NB4 (cell line): ENCODE measurements at places on chromosomes 12 and 14.
A peak's percentile ranks its signal among the peaks of the same experiment; 100 is the strongest.

- no peak for DNase-seq
Measured at GRCh38 chr12:30926243-30927221, at the start of gene TSPAN11. TSPAN11 (plus strand) TSS chr12:30926748; CDS start chr12:30953992, 27,244 bp downstream.

- no peak for DNase-seq
Measured at GRCh38 chr14:72808564-72808963, 85.3 kb downstream of the DPF3 start.

DNA sequence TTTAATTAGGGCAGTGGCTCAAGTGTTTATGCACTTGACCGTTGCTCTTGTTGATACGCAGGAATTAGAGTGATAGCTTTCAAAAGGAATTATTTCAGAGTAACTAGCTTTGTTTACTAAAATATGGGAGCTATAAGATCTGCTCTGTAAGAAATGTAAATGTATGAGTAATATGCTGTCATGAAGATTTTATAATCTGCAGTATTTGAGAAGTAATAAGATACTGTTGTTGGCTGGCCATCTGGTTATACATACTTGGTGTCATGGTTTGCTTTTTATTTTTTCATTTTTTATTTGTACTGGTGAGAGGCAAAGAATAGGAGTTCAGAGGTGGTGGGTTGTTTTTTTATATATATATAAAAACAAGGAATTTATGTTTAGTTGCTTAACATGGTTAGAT is 58.5 kb downstream of the PLXNC1 start:
- no peak for DNase-seq

- no peak for DNase-seq
Measured at GRCh38 chr14:36952689-36953088, 219.7 kb downstream of the SLC25A21 start.

DNA sequence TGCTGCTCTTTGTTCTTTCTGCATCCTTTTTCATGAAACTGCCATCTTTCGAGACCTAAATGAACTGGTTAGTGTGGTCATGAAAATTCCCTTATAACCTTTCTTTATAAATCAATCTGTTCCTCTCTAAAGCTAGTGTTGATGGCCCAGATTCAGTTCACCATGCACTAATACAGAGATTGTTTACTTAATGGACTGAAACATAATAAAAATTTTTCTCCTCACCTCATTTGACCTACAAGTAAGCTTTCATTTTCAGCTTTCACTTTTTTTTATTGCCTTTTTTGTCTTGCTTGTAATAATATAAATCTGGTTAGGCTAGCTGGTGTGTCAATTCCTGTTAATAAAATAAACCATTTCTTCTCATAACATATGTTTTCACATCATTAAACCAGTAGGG is 183.8 kb downstream of the CCDC59 start:
- DNase-seq, result no peak

DNA sequence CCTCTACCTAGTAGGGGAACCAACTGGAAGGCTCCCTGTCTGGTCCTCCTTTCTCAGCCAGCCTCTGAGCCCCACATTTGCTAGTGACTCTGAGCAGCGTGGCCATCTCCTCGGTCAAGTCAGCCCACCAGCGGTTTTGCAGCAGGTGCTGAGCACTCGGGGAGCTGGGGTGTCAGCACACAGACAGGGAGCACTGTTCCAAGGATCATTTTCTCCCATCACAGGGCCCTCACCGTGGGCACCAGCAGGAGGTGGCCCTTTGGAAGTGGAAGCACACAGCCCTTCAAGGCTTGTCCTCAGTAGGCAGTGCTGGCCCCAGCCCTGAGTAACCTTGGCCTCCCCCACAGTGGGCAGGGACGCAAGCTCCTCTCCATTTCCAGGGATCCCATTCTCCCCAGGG is 24.1 kb upstream of the EML1 start:
- DNase-seq, result no peak

DNA sequence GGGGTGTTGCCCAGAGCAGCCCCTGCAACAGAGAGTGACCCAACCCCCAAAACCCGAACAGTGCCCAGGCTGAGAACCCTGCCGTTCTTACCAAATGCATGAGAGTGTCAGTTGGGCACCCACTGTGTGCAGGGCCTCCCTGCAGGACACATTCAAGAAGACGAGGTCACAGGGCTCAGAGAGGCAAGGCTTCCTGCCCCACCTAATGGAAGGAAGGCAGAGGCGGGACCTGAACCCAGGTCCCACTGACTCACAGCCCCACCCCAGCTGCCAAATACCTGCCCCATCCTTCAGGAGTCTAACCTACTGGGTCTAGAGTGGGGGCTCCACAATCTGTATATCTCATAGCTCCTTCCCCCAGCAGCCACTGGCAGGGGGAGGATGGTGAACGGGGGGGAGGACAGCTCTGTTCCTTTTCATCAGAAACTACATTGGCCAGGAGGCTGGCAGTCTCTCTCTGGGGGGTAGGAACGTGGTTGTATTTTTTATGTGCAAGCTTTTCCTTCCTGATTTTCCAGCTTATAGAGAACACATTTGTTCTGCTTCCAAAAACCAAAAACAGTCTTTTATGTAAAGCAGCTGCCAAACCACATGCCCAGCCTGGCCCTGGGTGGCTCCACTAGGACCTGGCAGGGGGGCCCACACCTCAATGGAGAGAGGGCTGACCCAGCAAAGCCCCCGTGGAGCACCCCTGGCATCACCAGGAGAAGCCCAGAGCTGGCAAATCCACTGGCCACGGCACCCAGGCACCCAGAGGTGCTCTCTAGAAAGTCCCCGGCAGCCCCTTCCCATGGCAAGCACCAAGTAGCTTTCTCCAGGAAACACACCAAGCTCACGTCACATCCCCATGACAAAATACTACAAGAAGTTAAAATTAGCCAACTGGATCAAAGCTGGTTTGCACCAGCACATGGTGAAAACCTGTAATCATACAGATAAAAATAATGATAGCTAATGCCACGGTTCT is 17.0 kb downstream of the NCOR2 start:
- DNase-seq, result peak; percentile 66

GRCh38 chr12:99800605-99801004 is 153.1 kb downstream of the GARIN6 start:
- DNase-seq, result no peak

- DNase-seq, result no peak
Measured at GRCh38 chr12:89357297-89357730, 5.0 kb upstream of the DUSP6 start.

DNA sequence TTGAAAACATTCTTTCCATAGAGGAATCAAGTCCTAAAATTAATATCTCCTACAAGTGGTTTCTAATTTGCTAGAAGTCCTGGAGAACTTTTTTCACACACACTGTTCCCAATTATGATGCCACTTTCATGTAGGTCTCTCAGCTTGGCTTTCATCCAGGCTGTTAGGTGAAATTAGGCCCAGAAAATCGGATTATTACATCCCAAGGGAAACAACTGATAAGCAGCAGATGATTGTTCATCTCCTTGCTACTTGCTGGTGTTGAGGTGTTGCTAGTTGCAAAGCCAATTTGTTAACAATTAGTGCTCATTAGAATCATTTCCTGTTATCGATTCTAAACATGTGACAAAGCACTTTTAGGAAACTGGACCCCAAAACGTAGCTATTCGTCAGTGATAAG is 248.0 kb downstream of the PDZRN4 start:
- no peak for DNase-seq

DNA sequence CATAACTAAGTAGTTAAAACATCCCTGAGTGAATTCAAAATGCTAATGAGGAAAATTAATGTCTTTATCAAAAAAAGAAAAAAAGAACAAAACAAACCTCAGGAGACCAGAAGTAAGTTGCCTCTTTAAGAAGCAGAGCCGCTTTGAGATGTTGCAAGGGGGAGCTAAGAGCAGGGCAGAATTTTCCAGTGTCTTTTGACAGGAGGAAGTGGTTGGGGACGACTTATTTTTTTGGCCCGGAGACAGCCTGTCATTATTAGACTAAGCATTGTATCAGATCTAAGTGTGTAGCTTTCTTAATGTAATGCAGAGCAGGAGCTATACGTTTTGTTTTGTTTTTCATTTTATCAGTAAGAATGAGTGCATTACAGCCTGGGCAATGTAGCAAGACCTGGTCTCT is 206.6 kb downstream of the CACNA1C start:
- peak; percentile 79 for DNase-seq

GRCh38 chr12:128974881-128975280 is 121.6 kb downstream of the GLT1D1 start:
- DNase-seq, result no peak

DNA sequence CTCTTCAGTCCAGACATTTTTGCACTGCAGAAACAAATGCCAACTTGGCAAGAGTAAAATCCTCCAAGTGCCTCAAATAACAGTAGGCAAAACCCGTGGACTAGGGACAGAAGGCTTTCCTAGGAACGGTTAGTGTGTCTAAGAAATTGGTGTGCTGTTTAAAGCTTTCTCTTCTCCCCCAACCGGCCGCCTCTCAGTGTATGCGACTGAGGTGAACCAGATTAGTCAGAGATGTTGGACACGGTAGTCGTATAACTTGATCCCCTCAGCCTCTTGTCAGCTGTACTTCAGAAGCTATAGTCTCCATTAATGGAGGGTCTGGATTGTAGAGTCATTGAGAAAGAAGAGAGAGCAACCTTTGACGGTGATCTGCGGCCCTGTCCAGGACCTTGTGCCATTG is 21.7 kb downstream of the PPFIBP1 start:
- DNase-seq, result no peak

- no peak for DNase-seq
Measured at GRCh38 chr14:47425302-47425701, 250.1 kb downstream of the MDGA2 start.

DNA sequence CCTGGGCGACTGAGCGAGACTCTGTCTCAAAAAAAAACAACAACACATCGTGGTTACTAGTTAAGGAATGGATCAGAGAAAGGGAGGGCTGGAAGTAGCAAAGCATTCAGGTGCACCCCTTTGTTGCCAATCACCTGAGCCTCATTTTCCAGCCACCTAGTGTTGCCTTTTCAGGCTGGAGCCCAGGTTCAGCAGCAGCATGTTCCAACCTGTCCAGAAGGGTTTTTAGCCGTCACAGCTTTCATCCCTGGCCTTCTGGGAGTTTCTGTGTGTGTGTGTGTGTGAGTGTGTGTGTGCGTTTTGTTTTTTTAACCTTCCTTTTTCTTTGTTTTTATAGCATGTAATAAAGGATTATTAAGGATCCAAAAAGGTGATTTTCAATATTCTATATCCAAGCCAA is 121.1 kb upstream of the ATF1 start:
- DNase-seq, result no peak

DNA sequence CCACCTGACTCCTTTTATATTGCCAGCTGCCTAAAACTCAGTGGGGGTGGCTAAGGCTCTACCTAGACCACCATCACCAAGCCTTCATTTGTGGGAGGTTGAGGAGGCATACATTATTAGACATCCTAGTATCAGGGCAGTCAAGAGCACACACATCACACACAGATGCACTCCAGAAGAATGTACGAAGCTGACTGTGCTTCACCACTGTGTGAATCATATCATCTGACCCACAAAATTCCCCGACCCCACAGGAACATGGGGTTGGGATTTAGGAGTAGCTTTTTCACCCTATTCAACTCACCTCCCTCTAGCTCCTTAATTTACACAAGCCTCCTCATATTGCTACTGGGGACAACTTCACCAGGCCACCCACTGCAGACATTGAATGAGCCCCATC is 64.8 kb upstream of the BDKRB2 start:
- DNase-seq, result no peak

DNA sequence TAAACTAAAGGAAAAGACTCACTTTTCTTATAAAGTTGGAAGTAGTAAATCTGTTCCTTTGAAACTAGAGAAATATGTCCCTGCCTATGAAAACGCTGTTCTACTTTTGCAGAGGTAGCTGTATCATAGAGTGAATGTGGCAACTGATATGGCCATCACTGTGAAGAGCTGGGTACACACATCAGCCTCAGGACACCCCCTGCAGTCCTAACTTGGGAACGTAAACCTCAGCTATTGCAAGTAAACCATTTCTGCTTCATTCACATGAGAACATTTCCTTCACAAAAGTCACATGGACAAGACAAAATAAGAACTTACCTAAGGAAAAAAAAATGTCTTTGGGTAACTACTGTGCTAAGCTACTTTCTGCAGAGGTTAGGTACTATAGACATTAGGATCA is 233.3 kb upstream of the PPFIA2 start:
- DNase-seq, result peak; percentile 32

DNA sequence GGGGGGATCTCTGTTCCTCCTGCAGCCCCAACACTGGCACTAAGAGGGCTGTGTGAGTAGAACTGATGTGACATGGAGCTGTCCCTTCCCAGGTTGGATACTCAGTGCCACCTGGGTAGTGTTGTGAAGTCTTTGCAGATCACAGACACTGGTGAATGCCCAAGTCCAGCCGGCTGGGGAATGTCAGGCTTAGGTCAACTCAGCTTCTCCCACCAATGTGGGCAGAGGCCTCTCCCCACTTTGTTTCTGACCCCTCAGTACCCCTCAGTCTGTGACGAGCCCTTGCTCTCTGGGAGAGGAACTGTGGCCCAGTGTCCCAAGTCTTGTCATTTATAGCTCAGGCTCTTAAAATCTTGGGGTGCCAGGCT is 11.3 kb downstream of the SLC25A29 start:
- DNase-seq, result no peak

GRCh38 chr14:35818346-35819115 is 7.6 kb upstream of the BRMS1L start:
- DNase-seq, result peak; percentile 51

GRCh38 chr12:26112703-26113147 is 12.1 kb downstream of the BHLHE41 start:
- peak; percentile 46 for DNase-seq

- DNase-seq, result no peak
Measured at GRCh38 chr12:119072440-119072839, 91.1 kb downstream of the SRRM4 start.

GRCh38 chr14:21078287-21078686 is 8.2 kb downstream of the ARHGEF40 start:
- no peak for DNase-seq

GRCh38 chr14:26191123-26191522 is 406.7 kb downstream of the NOVA1 start:
- no peak for DNase-seq

GRCh38 chr12:129101816-129102215 is 248.5 kb downstream of the GLT1D1 start:
- DNase-seq, result no peak

DNA sequence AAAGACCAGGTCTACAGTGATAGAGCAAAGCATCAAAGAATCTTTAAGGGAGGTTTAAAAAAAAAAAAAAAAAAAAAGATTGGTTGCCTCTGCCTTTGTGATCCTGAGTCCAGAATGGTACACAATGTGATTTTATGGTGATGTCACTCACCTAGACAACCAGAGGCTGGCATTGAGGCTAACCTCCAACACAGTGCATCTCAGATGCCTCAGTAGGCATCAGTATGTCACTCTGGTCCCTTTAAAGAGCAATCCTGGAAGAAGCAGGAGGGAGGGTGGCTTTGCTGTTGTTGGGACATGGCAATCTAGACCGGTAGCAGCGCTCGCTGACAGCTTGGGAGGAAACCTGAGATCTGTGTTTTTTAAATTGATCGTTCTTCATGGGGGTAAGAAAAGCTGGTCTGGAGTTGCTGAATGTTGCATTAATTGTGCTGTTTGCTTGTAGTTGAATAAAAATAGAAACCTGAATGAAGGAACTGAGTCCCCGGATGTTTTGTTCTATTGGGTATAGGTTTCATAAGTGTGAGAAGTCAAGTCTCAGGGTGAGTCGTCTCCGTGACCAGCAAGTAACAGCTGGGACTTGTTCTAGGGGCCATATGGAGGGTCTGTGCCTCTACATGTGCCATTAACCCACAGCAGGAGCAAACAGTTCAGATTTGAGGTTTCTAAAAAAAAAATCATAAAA is 9.3 kb downstream of the PEBP1 start:
- no peak for DNase-seq
